Liver (tissue), 10 donors: ENCODE measurements at places on chromosomes 2 and 18.
A peak's percentile ranks its signal among the peaks of the same experiment; 100 is the strongest.

DNA sequence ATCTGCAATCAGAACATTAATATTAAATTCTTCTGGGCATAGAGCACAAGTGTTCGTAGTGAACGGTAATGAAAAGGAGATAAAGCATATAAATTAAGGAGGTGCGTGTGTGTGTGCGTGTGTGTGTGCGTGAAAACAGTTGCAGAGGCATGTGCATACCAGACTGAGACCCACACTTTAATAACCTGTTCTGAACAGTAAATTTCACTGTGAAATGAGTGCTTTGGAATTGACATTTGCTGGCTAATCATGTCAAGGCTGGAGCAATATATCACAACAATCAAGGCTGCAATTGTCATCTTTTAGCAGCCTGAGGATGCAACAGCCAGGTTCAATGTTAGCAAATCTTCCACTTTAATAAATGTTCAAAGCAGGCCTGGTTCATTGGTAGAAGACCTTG, 57.9 kb downstream of the DCDC2C start:
- H3K36me3 ChIP-seq, result no peaks in the 10 kb centered on the region
- no peaks in the 10 kb centered on the region for H3K27me3 ChIP-seq
- no peak overlapping the region for H3K4me3 ChIP-seq
- no peak overlapping the region for H3K27ac ChIP-seq
- DNase-seq, result no peak

- no peak overlapping the region for H3K4me3 ChIP-seq
- no peaks in the 10 kb centered on the region for H3K4me1 ChIP-seq
- DNase-seq, result no peak
- H3K27me3 ChIP-seq, result no peaks in the 10 kb centered on the region
These were observed 163.9 kb upstream of the DNMT3A start for GRCh38 chr2:25505622-25506021.

GRCh38 chr2:165192729-165193128, 11.1 kb downstream of the SCN3A start:
- no peak for DNase-seq
- no peaks in the 10 kb centered on the region for H3K27me3 ChIP-seq
- H3K27ac ChIP-seq, result no peak overlapping the region
- H3K4me1 ChIP-seq, result no peaks in the 10 kb centered on the region

DNA sequence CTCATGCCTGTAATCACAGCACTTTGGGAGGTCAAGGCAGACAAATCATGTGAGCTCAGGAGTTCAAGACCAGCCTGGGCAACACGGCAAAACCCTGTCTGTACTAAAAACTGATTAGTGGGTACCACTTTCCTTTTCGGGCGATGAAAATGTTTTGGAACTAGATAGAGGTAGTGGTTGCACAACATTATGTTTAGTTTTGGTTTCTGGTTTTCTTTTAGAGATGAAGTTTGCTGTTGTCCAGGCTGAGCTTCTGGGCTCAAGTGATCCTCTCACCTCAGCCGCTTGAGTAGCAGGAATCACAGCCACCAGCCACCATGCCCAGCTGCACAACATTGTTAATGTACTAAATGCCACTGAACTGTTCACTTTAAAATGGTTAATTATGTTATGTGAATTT, 27.6 kb downstream of the AAK1 start:
- no peak overlapping the region for H3K4me3 ChIP-seq
- no peaks in the 10 kb centered on the region for H3K36me3 ChIP-seq
- peaks cover 7% of the 10 kb centered on the region for H3K4me1 ChIP-seq

DNA sequence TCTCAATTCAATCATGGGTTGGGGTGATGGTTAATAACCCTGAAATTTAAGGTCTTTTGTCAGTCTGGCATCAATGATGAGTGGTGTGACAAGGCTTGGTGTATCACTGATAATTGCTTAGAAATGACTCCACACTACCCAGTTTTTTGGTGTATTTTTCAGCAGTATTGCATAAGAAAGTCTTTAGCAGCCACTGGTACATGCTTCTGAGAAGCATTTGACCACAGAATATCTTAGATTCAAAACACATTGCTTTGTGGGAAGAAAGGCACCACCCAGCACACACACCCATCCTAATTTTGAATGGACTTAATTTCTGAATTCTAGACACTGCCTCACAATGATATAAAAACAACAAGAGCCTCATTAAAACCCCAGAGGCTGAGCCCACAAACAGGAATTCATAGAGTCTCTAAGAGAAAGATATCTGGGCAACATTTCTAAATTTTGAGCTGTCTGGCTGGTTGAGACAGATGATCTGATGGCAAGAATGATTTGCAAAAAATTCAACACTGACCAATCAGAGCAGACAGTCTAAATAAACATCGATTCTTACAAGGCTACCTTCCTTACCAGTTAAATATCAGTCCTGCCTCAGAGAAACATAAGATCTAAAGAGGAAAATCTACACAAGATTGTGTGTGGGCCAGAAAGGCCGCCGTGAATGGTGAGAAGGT, 114.7 kb upstream of the CYP1B1 start:
- H3K4me1 ChIP-seq, result peaks cover 10% of the 10 kb centered on the region
- no peak overlapping the region for H3K27ac ChIP-seq
- H3K27me3 ChIP-seq, result no peaks in the 10 kb centered on the region
- H3K4me3 ChIP-seq, result no peak overlapping the region
- no peaks in the 10 kb centered on the region for H3K36me3 ChIP-seq

GRCh38 chr2:241041589-241042158, 43.3 kb downstream of the SNED1 start:
- no peak overlapping the region for H3K4me3 ChIP-seq
- no peaks in the 10 kb centered on the region for H3K27me3 ChIP-seq
- H3K36me3 ChIP-seq, result peaks cover 32% of the 10 kb centered on the region
- no peaks in the 10 kb centered on the region for H3K4me1 ChIP-seq
- DNase-seq, result no peak

- no peaks in the 10 kb centered on the region for H3K27me3 ChIP-seq
- H3K27ac ChIP-seq, result no peak overlapping the region
- H3K36me3 ChIP-seq, result no peaks in the 10 kb centered on the region
- no peak overlapping the region for H3K4me3 ChIP-seq
These were observed 155.3 kb downstream of the TPGS2 start for GRCh38 chr18:36673452-36673851.

DNA sequence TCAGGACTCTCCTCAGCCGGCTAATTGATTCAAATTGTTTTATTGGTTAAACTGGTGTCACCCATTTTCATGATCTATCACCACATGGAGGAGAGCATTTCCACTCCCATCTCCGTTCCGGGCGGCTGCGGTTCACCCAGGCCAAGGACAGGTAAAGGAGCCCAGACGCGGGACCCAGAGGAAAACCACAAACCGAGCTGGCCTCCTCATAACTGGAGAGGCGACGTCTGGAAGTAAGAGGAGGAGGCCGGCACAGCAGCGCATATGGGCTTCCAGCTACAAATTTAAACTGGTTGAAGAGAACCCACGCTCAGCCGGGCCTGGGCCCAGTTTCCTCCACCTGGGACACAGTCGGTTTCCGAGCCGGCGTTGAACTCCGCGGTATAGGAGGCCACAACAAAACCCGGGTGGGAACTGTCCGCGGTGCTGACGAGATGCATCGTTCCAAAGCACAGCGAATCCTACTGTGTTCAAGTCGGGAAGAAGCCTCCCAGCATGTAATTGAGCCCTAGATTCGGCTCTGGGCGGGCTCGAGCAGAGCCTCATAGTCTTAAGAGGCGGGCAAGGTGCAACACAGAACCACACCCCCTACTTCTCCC, 3.0 kb upstream of the SKOR2 start:
- no peaks in the 10 kb centered on the region for H3K36me3 ChIP-seq
- no peak overlapping the region for H3K4me3 ChIP-seq
- no peaks in the 10 kb centered on the region for H3K4me1 ChIP-seq
- H3K27ac ChIP-seq, result no peak overlapping the region
- H3K27me3 ChIP-seq, result peaks cover 6% of the 10 kb centered on the region
- peak; percentile 56 for DNase-seq

DNA sequence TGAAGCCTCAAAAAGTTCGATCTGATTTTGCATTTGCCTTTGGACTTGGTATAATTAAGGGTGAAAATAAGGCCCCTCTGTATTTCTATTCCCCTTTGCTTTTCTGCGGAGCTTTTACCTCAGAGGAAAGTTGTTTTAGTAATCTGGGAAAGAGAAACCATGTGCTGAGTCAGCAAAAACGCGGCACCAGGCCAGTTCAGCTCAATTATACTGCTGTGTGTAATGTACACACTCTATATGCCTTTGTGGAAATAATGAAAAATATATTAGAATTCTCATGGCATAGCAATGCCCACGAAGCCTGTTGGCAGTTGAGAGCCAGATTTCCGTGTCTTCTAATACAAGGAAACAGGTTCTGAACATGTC, 161.9 kb upstream of the SIX2 start:
- H3K4me1 ChIP-seq, result peaks cover 17% of the 10 kb centered on the region
- no peak overlapping the region for H3K4me3 ChIP-seq
- H3K27me3 ChIP-seq, result no peaks in the 10 kb centered on the region
- H3K27ac ChIP-seq, result no peak overlapping the region

GRCh38 chr18:72086421-72086820, 457.7 kb downstream of the CBLN2 start:
- H3K4me1 ChIP-seq, result no peaks in the 10 kb centered on the region
- no peaks in the 10 kb centered on the region for H3K27me3 ChIP-seq
- no peak for DNase-seq

GRCh38 chr2:104945866-104946265, 92.0 kb downstream of the POU3F3 start:
- no peak overlapping the region for H3K4me3 ChIP-seq
- no peak for DNase-seq
- no peaks in the 10 kb centered on the region for H3K36me3 ChIP-seq

DNA sequence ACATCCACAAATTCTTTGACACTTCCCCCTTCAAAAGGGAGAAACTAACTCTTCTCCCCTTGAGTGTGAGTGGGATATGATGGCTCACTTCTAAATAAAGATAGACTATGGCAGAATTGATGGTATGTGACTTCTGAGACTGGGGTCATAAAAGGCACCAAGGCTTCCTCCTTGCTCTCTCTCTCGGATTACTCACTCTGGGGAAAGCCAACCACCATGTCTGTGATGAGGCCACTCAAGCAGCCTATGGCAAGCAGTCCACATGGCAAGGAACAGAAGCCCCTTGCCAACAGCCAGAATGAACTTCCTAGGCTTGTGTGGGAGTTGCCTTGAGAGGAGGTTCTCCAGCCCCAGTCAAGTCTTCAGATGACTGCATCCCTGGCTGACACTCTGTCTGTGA, 43.6 kb downstream of the KIAA2012 start:
- no peaks in the 10 kb centered on the region for H3K36me3 ChIP-seq
- H3K27ac ChIP-seq, result no peak overlapping the region
- no peak overlapping the region for H3K4me3 ChIP-seq
- peaks cover 10% of the 10 kb centered on the region for H3K4me1 ChIP-seq

DNA sequence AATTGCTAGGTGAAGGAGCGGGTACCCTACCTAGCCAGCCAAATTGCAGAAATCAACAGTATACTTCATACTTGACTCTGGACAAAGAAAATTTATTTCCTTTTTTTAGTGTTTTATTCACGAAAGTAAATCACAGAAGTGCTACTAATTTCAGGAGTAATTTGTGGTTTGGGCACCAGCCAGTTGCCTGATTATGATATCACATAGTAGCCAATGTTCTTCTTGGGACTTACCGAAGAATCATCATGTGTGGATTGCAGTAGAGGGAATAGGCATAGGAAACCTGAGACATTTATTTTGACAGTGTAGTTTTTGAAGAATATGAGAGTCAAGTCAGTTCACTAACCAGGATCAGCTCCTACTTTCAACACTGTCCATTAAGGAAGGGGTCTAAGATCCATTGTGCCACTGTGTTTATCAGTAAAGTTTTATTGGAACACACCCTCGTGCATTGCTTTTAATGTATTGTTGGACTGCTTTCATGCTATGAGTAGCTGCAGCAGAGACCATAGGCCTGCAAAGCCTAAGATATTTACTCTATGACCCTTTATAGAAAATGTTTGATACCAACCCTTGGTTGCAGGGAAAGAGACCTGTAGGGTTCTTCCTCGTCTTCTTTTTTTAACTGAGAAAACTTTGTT, 32.1 kb downstream of the TNFRSF11A start:
- H3K27me3 ChIP-seq, result no peaks in the 10 kb centered on the region
- no peak overlapping the region for H3K27ac ChIP-seq
- H3K36me3 ChIP-seq, result no peaks in the 10 kb centered on the region
- no peak overlapping the region for H3K4me3 ChIP-seq
- H3K4me1 ChIP-seq, result no peaks in the 10 kb centered on the region

DNA sequence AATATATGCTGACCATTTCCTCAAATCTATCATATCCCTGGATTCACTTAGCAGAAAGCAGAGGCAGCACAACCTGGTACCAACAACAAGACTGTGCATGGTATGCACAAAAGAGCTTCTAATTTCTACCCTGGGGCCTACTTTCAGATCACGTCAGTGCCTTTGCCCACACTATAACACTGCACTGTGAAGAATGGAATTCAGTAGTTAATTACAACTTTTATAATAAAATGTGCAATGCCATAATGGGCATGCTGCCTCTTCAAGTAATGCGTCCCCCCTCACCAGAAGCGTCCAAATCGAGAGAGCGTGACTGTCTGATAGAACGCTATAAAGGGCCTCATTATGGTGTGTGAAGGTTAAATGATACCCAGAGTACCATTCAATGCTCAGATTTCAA, 328.1 kb upstream of the PKDCC start:
- no peaks in the 10 kb centered on the region for H3K4me1 ChIP-seq
- H3K4me3 ChIP-seq, result no peak overlapping the region
- H3K36me3 ChIP-seq, result no peaks in the 10 kb centered on the region
- no peak overlapping the region for H3K27ac ChIP-seq
- no peak for DNase-seq

DNA sequence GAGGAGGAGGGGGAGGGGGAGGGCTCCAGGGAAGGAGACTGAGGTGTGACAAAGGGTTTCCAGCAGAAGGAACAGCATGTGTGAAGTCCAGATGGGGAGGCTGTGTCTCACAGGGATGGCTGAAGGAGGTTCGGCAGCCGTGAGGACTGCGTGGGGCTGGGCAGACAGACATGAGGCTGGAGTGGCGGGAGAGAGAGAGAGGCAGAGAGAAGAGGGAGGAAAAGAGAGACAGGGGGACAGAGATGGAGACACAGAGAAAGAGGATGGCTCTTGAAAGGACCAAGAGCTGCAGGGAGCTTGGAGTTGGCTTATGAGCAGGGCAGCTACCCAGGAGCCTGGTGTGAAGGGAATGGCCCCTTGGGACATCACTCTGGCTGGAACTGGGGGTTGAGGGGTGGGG, 138.9 kb upstream of the ASB18 start:
- no peak overlapping the region for H3K27ac ChIP-seq
- no peaks in the 10 kb centered on the region for H3K36me3 ChIP-seq
- DNase-seq, result no peak
- no peak overlapping the region for H3K4me3 ChIP-seq
- H3K27me3 ChIP-seq, result no peaks in the 10 kb centered on the region
